ENCODE measurements at places on chromosomes 2 and 18.

- DNase-seq: no peak
These were observed 1.3 kb downstream of the RAB10 start for GRCh38 chr2:26035090-26035743.

DNA sequence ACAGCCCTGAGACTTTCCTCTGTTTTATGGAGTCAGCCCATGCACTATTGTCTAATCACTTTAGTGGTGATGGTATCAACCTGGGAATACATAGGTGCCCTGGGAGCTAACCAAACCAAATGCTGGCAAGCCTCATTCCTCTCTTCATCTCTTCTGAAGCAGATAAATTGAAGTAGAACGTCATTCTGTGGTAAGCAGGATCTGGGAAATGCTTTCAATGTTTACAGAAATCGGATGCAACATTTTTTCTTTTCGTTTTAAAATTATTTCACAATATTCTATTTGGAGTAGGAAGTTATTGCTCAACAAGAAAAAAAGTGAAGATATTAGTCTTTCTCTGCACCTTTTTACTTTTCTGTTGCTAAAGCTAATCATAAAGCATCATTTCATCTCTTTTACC lies 114.2 kb downstream of the RBMS1 start:
- DNase-seq: no peak

- no peak for DNase-seq
These were observed 42.3 kb downstream of the SLC4A1AP start for GRCh38 chr2:27705851-27706622.

DNA sequence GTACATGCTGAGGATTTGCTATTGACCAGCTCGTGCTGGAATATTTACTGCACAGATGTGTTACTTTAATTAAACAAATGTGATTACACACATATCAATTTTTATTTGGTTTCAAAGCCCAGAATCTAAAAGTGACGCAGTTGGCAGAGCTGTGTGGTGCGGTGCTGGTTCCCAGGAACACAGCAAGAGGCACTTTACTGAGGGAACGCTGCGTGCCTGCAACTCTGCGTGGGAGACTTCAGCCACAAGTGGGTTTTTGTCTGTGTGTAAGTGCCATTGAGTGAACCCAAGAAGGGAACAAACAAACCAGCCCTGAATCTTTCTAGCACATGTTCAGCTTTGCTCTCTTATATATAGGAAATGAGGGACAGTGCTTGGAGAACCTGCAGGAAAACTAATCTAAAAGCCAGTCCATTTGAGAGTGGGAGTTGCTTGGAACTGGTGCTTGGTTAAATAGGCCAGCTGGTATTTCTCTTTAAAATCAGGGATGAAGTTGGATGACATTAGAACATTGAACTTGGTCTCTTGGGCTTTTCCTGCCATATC lies 196.6 kb upstream of the CELF4 start:
- DNase-seq: no peak

DNA sequence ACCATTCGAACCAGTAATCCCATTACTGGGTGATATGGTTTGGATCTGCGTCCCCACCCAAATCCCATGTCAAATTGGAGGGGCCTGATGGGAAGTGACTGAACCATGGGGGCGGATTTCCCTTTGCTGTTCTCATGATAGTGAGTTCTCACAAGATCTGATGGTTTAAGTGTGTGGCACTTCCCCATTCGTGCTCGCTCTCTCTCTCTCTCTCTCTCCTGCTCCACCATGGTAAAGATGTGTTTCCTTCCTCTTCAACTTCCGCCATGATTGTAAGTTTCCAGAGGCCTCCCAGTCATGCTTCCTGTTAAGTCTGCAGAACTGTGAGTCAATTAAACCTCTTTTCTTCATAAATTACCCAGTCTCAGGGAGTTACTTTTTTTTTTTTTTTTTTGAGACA lies 62.6 kb downstream of the NBAS start:
- no peak for DNase-seq

GRCh38 chr2:168773719-168774521 lies 28.5 kb upstream of the NOSTRIN start:
- peak; percentile 66 for DNase-seq

Measured in BE2C (cell line).